ENCODE measurements at places on chromosomes 13 and 19.

GRCh38 chr19:41872384-41872774 lies 4.7 kb upstream of the CD79A start:
- no peak for DNase-seq

DNA sequence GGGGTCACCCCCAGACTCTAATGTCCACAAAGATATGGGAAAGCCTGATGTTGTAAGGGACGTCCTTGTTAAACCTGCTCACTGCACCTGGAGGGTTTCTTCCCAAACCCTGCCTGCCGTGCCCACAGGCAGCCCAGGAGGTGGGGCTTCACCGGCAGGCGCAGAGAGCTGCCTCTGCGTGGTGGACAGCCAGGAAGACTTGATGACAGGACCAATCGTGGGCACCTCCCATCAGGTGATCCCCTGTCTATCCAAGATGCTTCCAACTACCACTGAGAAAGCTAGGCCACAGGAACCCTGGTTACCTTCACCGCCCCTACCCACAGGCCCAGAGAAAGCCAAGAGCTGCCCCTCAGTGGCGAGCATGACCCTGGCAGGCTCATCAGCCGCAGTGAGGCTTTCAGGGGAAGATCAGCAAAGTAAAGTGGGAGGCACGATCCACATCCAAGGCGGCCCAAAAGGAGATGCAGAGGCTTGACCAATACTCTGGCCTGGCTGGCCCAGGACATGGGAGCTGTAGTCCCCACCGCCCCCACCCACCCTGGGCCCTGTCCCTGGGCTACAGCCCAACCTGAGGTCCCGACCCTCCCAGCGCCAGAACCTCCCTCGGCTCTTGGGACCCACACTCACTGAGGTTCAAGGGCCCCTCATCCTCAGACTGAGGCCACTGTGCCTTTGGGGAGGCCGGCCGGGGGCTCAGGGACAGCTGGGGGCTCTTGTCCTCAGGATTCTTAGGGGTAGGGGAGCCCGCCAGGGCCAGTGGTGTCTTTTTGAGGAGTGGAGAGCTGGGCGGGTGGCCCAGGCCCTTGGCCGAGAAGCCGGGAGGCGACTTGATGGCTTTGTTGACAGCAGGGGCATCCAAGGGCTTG lies 10.4 kb upstream of the AKAP8L start:
- DNase-seq = no peak

- DNase-seq = no peak
These were observed 26.5 kb downstream of the COMP start for GRCh38 chr19:18764591-18765051.

- peak; percentile 94 for DNase-seq
These were observed 4.9 kb downstream of the HRC start for GRCh38 chr19:49150106-49150943.

- peak; percentile 96 for DNase-seq
These were observed 297.1 kb downstream of the COG6 start for GRCh38 chr13:39952249-39953233.

DNA sequence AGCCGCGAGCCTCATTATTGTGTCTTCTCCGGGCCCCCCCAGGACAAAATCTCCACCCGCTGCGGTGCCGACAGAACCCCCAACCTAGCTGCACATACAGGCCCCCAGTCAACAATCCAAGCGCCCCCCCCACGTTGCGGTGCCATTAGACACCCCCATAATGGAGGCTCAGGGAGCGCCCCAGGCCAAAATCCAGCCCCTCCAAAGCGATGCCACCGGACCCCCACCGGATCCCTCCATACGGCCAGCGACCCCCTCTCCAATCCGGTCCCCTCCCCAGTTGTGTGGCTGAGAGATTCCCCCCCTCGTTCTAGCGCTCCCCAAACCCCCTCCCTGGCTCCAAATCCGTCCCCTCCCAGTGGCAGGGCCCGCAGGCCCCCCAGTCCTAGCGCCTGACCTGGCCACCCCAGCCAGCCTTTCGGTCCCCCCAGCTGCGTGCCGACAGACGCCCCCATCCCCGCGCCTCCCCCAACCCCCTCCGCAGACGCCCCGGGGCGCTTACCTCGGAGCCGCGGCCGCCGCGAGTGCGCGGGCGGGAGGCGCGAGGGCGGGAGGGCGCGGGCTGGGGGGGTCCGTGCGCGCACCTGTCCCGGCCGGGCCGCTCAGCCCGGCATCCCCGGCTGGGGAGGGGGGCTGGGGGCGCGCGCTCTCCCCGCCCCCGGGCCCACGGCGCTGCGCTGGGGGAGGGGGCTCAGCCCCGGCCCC lies 21.6 kb upstream of the SEMA6B start:
- DNase-seq = no peak

DNA sequence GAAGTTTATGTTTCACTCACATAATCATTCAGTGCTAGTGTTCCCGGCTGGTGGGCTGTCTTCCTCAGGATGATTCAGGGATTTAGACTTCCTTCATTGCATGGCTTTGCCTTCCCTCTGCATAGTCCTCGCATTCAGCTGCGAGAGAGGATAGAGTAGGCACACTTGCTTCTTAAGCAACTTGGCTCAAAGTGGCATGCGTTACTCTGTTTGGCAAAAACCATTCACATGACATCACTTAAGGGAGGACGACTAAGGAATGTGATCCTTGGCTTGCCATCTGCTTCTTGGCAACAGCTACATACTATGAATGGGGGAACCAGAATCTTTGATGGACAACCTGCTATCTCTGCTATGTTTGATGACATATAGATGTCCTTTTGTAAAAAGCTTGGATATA lies 359.3 kb downstream of the TDRD3 start:
- DNase-seq = peak; percentile 56

- no peak for DNase-seq
These were observed 2.1 kb upstream of the LAIR1 start for GRCh38 chr19:54366811-54367210.

- DNase-seq = no peak
These were observed 157.9 kb downstream of the COL4A1 start for GRCh38 chr13:110149036-110149435.
